ENCODE measurements at places on chromosomes 2 and 18. TPM values are rescaled to one million over a fixed set of nuclear protein-coding genes. Genes with fewer than 3 reads are reported as not detected.

CACNB4 gene
- 0.47 TPM for total RNA-seq

- no peak overlapping the region for H3K4me3 ChIP-seq
- H3K27me3 ChIP-seq = no peaks in the 10 kb centered on the region
- H3K36me3 ChIP-seq = no peaks in the 10 kb centered on the region
Observed at GRCh38 chr2:193806088-193806774, 1611.5 kb upstream of the TMEFF2 start.

PJVK gene
- 1.8 TPM for total RNA-seq

R3HDM1 gene
- total RNA-seq = 38.4 TPM

- peaks cover 4% of the 10 kb centered on the region for H3K27me3 ChIP-seq
- H3K27ac ChIP-seq = no peak overlapping the region
- DNase-seq = no peak
- H3K4me1 ChIP-seq = peaks cover 4% of the 10 kb centered on the region
- H3K36me3 ChIP-seq = no peaks in the 10 kb centered on the region
Observed at GRCh38 chr2:235701206-235701981, 207.6 kb downstream of the AGAP1 start.

GRCh38 chr18:23900994-23901393, 113.6 kb upstream of the TTC39C start:
- no peaks in the 10 kb centered on the region for H3K4me1 ChIP-seq
- DNase-seq = no peak
- no peak overlapping the region for H3K4me3 ChIP-seq
- no peak overlapping the region for H3K27ac ChIP-seq

DNA sequence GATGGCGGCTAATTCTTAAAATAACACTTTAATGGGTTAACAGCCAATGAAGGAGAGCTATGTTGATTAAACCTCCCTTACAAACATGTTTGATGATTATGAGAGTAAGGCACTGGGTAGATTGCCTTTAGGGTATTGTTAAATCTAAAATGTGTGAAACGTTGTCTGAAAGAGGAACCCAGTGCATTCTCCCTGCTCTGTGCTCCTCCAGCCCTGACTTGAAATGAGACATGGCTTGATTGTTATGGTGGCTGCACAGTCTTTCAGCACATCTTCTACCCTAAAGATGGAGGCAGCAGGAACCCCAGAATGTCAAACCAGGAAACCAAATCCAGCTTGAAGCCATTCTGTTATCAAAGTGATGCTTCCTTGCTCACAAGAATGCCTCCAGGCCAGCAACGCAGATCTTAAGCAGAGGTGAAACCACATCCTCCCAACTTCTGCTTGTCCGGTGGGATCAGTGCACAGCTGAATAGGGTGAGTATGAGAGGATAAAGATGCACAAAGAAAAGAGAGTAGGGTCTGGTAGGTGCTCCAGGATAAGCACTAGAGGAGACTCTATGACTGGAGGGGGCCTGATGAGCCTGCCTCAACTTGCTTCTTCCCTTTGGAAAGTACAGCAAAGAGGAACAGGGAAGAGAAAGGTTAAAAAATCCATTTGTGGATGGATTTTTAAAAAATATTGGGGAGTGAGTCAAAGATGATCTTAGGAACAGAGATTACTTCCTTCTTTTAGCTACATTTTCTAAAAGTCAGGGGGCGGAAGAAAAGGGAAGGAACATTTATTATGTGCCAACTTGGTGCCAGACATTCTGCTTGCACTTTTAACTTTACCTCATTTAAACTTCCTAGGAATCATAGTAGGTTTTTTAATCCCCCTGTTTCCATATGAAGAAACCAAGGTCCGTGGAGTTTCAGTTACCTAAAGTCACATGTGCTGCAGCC, 523.0 kb downstream of the TXNL1 start:
- H3K4me3 ChIP-seq = no peak overlapping the region
- no peaks in the 10 kb centered on the region for H3K27me3 ChIP-seq
- no peak overlapping the region for H3K27ac ChIP-seq
- H3K36me3 ChIP-seq = no peaks in the 10 kb centered on the region

- no peaks in the 10 kb centered on the region for H3K36me3 ChIP-seq
- no peak overlapping the region for H3K27ac ChIP-seq
- H3K27me3 ChIP-seq = no peaks in the 10 kb centered on the region
- H3K4me1 ChIP-seq = no peaks in the 10 kb centered on the region
Observed at GRCh38 chr18:11497585-11497984, 111.8 kb upstream of the SLC35G4 start.

GRCh38 chr2:66448136-66448991, 13.4 kb downstream of the MEIS1 start:
- no peaks in the 10 kb centered on the region for H3K36me3 ChIP-seq
- DNase-seq = no peak
- H3K27ac ChIP-seq = no peak overlapping the region
- H3K4me1 ChIP-seq = no peaks in the 10 kb centered on the region

- no peak overlapping the region for H3K4me3 ChIP-seq
- peaks cover 4% of the 10 kb centered on the region for H3K27me3 ChIP-seq
- no peaks in the 10 kb centered on the region for H3K4me1 ChIP-seq
- no peak for DNase-seq
Observed at GRCh38 chr2:129240061-129240460, 739.4 kb upstream of the RAB6C start.
